ENCODE measurements at places on chromosomes 13 and 19.

- H3K4me1 ChIP-seq, result peaks cover 36% of the 10 kb centered on the region
- H3K27ac ChIP-seq, result peak overlapping the region; percentile 44
- H3K27me3 ChIP-seq, result no peaks in the 10 kb centered on the region
- peaks cover 9% of the 10 kb centered on the region for H3K36me3 ChIP-seq
- no peak overlapping the region for H3K4me3 ChIP-seq
Observed at GRCh38 chr19:13128583-13128982, 10.5 kb downstream of the NACC1 start.

GRCh38 chr13:44474122-44474910, 100.7 kb downstream of the SERP2 start:
- DNase-seq, result no peak
- H3K27me3 ChIP-seq, result peaks cover 8% of the 10 kb centered on the region
- H3K4me1 ChIP-seq, result no peaks in the 10 kb centered on the region
- no peaks in the 10 kb centered on the region for H3K36me3 ChIP-seq
- no peak overlapping the region for H3K4me3 ChIP-seq
- no peak overlapping the region for H3K27ac ChIP-seq

- H3K27ac ChIP-seq, result no peak overlapping the region
- H3K27me3 ChIP-seq, result no peaks in the 10 kb centered on the region
- H3K4me3 ChIP-seq, result no peak overlapping the region
- peaks cover 17% of the 10 kb centered on the region for H3K36me3 ChIP-seq
- DNase-seq, result no peak
- peaks cover 9% of the 10 kb centered on the region for H3K4me1 ChIP-seq
Observed at GRCh38 chr13:49093376-49093775, 117.7 kb downstream of the FNDC3A start.

DNA sequence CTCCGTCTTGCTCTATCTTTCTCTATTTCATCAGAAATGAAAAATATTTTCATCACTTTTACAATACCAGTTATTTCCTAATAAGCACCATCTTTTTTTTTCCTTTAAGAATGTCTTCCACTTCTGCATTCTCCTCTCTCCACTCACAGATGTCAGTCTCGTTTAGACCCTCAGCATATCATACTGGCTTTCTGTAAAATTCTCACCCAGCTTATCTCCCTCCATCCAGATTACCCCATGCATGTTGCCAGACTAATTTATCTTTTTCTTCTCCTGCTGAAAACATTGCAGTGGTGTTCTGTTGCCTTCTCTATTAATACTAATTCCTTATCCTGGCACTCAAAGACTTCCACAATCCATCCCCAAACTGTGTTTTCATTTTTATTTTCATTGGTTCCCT, 513.8 kb upstream of the KLF12 start:
- H3K27me3 ChIP-seq, result no peaks in the 10 kb centered on the region
- H3K4me3 ChIP-seq, result no peak overlapping the region
- no peaks in the 10 kb centered on the region for H3K36me3 ChIP-seq
- DNase-seq, result no peak

- no peak for DNase-seq
- H3K27ac ChIP-seq, result no peak overlapping the region
- H3K4me1 ChIP-seq, result no peaks in the 10 kb centered on the region
- no peaks in the 10 kb centered on the region for H3K36me3 ChIP-seq
- no peak overlapping the region for H3K4me3 ChIP-seq
- H3K27me3 ChIP-seq, result peaks cover 5% of the 10 kb centered on the region
Observed at GRCh38 chr13:47087841-47088240, 191.0 kb upstream of the HTR2A start.

GRCh38 chr13:78309497-78310180, 293.7 kb downstream of the POU4F1 start:
- no peaks in the 10 kb centered on the region for H3K27me3 ChIP-seq
- no peaks in the 10 kb centered on the region for H3K36me3 ChIP-seq
- H3K4me3 ChIP-seq, result no peak overlapping the region
- H3K4me1 ChIP-seq, result no peaks in the 10 kb centered on the region

DNA sequence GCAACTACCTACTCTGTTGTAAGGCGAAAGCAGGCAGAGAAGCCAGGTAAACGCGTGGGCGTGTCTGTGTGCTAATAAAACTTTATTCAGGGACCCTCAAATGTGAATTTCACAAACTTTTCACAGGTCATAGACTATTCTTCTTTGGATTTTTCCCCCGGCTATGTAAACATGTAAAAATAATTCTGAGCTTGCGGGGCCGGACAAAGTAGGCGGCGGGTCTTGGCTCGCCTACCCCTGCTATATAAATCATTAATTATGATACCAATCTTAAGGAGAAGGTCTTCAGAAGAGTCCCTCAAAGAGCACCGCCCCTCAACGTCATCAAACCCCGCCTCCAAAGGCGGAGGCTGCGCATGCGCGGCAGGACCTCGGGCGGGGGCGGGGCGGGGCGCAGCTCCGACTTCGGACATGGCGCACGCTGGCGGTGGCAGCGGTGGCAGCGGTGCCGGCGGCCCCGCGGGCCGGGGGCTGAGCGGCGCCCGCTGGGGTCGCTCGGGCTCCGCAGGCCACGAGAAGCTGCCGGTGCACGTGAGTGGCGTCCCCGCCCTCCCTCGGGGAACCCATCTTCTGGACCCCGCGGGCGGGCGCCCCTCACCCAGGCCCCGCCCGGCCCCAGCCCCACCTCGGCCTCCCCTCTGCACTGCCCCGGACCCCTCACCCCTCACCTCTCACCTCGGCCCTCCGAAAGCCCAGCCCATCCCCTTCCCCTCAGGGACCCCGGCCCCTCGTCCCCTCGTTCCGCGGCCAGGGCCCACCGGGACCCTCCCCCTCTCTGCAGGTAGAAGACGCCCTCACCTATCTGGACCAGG, at the start of gene SIN3B:
TSS of gene SIN3B (plus strand) at position 389 of the 812 bp plus-strand sequence. CDS start at position 412, 23 bp downstream.
- H3K27ac ChIP-seq, result peak within 1 kb of the TSS; percentile 78
- peak; percentile 88 for DNase-seq
- H3K36me3 ChIP-seq, result peaks cover 21% of the 10 kb centered on the region
- peak within 1 kb of the TSS; percentile 88 for H3K4me3 ChIP-seq

- no peaks in the 10 kb centered on the region for H3K27me3 ChIP-seq
- no peak for DNase-seq
- H3K27ac ChIP-seq, result no peak overlapping the region
- H3K36me3 ChIP-seq, result peaks cover 41% of the 10 kb centered on the region
- no peak overlapping the region for H3K4me3 ChIP-seq
Observed at GRCh38 chr19:17060802-17061201, 14.4 kb downstream of the HAUS8 start.

DNA sequence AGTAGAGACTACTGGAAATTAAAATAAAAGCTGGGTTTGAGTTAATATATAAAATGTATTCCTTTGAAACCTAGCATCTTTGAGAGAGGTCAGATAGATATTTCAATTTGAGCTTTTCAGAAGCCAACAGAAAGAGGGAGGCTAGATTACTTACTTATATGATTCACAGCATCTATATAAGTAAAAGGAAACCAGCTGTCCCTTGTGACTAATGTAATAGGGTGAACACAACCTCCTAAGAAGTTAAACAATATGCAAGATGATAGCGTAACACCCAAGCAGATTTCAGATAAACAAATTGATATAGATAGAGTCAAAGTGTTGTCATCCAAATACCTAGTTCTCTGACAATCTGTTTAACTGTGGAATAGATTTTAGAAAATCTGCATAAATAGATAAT, 393.5 kb upstream of the GPC6 start:
- no peaks in the 10 kb centered on the region for H3K27me3 ChIP-seq
- no peak for DNase-seq
- H3K36me3 ChIP-seq, result no peaks in the 10 kb centered on the region
- H3K4me1 ChIP-seq, result no peaks in the 10 kb centered on the region
- H3K27ac ChIP-seq, result no peak overlapping the region
- H3K4me3 ChIP-seq, result no peak overlapping the region

- H3K36me3 ChIP-seq, result peaks cover 8% of the 10 kb centered on the region
- DNase-seq, result no peak
- peaks cover 24% of the 10 kb centered on the region for H3K4me1 ChIP-seq
- no peak overlapping the region for H3K27ac ChIP-seq
Observed at GRCh38 chr13:22053053-22053452, 382.2 kb downstream of the FGF9 start.

- H3K27me3 ChIP-seq, result no peaks in the 10 kb centered on the region
- H3K36me3 ChIP-seq, result no peaks in the 10 kb centered on the region
- H3K27ac ChIP-seq, result no peak overlapping the region
- no peaks in the 10 kb centered on the region for H3K4me1 ChIP-seq
Observed at GRCh38 chr13:59345311-59345710, 818.4 kb downstream of the DIAPH3 start.

GRCh38 chr19:54345938-54346386, 7.0 kb upstream of the LILRA4 start:
- no peaks in the 10 kb centered on the region for H3K36me3 ChIP-seq
- DNase-seq, result no peak
- H3K27ac ChIP-seq, result no peak overlapping the region
- no peak overlapping the region for H3K4me3 ChIP-seq

DNA sequence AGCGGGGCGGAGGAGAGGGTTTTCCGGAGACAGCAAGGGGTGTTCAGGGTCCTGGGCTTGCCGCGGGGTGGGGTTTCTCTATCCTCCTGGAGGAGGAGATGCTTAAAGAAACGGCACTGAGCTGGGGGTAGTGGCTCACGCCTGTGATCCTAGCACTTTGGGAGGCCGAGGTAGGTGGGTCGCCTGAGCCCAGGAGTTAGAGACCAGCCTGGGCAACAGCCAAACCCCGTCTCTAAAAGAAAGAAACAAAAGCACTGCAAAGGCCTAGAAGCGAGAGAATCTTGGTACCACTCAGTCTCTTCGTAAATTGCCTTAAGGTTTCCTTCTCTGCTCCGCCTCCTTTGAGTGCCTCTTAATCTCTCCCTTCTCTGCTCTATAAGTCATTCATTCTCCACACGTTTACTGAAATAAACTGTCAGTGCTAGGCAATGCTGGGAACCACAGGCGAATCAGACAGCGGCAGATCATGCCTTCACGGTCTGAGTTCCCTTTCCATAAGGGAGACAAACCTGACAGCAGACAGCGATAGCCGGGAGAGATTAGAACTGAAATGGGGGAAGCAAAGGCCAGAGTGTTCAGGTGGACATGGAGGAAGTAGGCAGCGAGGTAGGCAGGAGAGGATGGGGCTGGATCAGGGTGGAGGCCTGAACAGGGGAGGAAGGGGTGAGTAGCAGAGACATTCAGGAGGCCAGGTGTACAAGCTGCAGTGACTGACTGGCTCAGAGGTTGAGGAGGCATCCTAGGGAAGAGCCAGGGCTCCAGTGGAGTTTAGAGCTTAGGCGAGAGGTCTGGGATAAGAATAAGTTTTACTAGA, 580 bp downstream of the EIF3K start:
- H3K27ac ChIP-seq, result peak overlapping the region; percentile 84
- no peak for DNase-seq
- H3K36me3 ChIP-seq, result peaks cover 35% of the 10 kb centered on the region
- H3K27me3 ChIP-seq, result no peaks in the 10 kb centered on the region
- peak overlapping the region; percentile 98 for H3K4me3 ChIP-seq

- peaks cover 41% of the 10 kb centered on the region for H3K36me3 ChIP-seq
- H3K27ac ChIP-seq, result peak overlapping the region; percentile 1
- no peak for DNase-seq
Observed at GRCh38 chr19:19570571-19570970, 32.5 kb downstream of the CILP2 start.

DNA sequence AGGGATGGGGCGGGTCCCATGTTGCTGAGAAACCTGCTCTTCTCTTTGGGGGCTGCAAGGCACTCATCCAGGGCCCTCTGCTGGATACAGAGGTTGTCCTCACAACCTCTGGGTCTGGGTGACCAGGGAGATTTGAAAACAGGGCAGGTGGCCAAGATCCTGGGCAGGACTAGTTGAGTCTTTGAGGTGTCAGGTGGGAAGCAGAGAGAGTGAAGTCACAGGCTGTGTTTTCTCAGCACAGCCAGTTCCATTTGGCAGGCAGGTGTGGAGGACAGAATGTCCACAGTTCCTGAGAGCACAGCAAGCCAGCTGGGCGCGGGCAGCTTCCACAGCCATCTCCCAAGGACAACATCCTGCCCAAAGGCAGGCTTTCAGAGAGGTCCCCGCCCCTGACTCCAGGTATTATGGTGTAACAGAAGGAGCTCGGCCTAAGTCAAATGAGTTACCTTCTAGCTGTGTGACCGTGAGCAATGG, 118.8 kb downstream of the NUFIP1 start:
- no peak overlapping the region for H3K4me3 ChIP-seq
- H3K36me3 ChIP-seq, result no peaks in the 10 kb centered on the region
- H3K4me1 ChIP-seq, result peaks cover 19% of the 10 kb centered on the region
- no peak overlapping the region for H3K27ac ChIP-seq
- H3K27me3 ChIP-seq, result peaks cover 4% of the 10 kb centered on the region

- peaks cover 14% of the 10 kb centered on the region for H3K36me3 ChIP-seq
- peaks cover 13% of the 10 kb centered on the region for H3K4me1 ChIP-seq
- H3K4me3 ChIP-seq, result no peak overlapping the region
- H3K27ac ChIP-seq, result no peak overlapping the region
- no peaks in the 10 kb centered on the region for H3K27me3 ChIP-seq
Observed at GRCh38 chr19:56306016-56306415, 8.6 kb downstream of the ZSCAN5A start.

- H3K27ac ChIP-seq, result no peak overlapping the region
- no peak overlapping the region for H3K4me3 ChIP-seq
- H3K27me3 ChIP-seq, result no peaks in the 10 kb centered on the region
- H3K36me3 ChIP-seq, result peaks cover 2% of the 10 kb centered on the region
- H3K4me1 ChIP-seq, result no peaks in the 10 kb centered on the region
Observed at GRCh38 chr13:32205431-32206096, 109.6 kb downstream of the ZAR1L start.

- no peaks in the 10 kb centered on the region for H3K36me3 ChIP-seq
- no peak overlapping the region for H3K4me3 ChIP-seq
- DNase-seq, result no peak
- H3K27ac ChIP-seq, result no peak overlapping the region
- H3K27me3 ChIP-seq, result no peaks in the 10 kb centered on the region
- H3K4me1 ChIP-seq, result no peaks in the 10 kb centered on the region
Observed at GRCh38 chr13:35518337-35518946, 42.0 kb upstream of the MAB21L1 start.

GRCh38 chr19:17401628-17402027, 3.8 kb downstream of the BST2 start:
- peaks cover 13% of the 10 kb centered on the region for H3K36me3 ChIP-seq
- H3K4me3 ChIP-seq, result no peak overlapping the region
- peaks cover 18% of the 10 kb centered on the region for H3K4me1 ChIP-seq
- H3K27me3 ChIP-seq, result no peaks in the 10 kb centered on the region
- no peak overlapping the region for H3K27ac ChIP-seq
- no peak for DNase-seq

DNA sequence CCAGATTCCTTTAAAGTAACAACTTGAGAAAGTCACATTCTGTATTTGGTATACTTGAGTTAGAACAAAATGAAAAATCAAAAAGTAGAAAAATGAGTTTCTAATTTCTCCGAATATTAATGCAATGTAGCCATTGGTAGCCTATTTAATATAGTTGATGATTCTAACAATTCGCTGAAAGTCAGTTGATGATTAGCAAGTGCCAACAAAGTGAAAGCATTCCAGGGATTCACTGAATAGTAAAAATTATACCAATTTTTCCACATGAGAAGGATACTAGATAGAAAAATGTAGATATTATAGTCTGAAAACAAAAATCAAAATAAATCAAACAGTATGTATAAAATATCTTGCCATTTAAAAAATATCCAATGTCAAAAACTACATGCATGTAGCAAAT, 117.2 kb downstream of the FREM2 start:
- H3K36me3 ChIP-seq, result no peaks in the 10 kb centered on the region
- H3K27me3 ChIP-seq, result peaks cover 2% of the 10 kb centered on the region
- H3K27ac ChIP-seq, result no peak overlapping the region
- no peaks in the 10 kb centered on the region for H3K4me1 ChIP-seq
- no peak overlapping the region for H3K4me3 ChIP-seq

All from activated T-helper 1 cell treated with anti-CD3 and anti-CD28 coated beads, Interleukin-12 subunit alpha, Interleukin-12 subunit beta, Interleukin-2, Interleukin-4 antibody, amounts not matched to agents 30 ng/mL and 10 ng/mL and 1 ng/mL, durations not matched to agents 14 hours and 24 hours and 36 hours (primary cell).